ENCODE measurements at places on chromosomes 7 and 10. TPM values are rescaled to one million over a fixed set of nuclear protein-coding genes. Genes with fewer than 3 reads are reported as not detected.

The AQP1 gene
- total RNA-seq, result 96.4 TPM

The ZNF503 gene
- 3.6 TPM for total RNA-seq

The NEBL gene
- 3.2 TPM for total RNA-seq

The IQUB gene
- 0.84 TPM for total RNA-seq

DNA sequence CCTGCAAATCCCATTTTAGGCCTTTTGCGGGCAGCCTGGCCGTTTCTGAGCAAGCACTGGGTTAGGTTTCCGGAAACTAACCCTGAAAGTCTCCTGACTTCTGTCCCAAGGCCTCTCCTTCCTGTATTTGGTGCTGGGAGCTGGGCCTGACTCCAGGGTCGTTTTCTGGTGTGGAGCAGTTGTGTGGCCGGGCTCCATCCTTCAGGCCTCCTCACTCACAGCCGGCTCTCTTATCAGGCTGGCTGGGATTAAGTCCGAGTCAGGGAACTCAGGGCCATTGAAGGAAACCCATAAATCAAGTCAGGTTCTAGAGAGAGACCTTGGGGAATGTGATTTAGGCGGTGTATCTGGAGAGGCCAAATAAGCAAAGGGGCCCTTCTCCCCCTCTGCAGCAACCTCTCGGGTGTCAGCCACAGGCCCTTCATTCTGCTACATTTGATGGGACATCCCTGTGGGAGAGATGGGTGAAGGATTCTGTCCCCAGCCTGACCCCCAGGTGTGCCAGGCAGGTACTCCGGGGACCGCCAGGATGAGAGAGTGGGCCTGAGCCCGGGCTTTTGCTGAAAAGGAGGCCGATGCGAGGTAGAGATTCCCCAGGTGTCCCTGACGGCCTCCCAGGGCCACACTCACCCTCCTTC, 3.3 kb downstream of the GATA3 start:
- no peak for DNase-seq
- H3K4me3 ChIP-seq, result no peak overlapping the region
- H3K27me3 ChIP-seq, result peaks cover 98% of the 10 kb centered on the region
- H3K27ac ChIP-seq, result no peak overlapping the region
- no peaks in the 10 kb centered on the region for H3K36me3 ChIP-seq

DNA sequence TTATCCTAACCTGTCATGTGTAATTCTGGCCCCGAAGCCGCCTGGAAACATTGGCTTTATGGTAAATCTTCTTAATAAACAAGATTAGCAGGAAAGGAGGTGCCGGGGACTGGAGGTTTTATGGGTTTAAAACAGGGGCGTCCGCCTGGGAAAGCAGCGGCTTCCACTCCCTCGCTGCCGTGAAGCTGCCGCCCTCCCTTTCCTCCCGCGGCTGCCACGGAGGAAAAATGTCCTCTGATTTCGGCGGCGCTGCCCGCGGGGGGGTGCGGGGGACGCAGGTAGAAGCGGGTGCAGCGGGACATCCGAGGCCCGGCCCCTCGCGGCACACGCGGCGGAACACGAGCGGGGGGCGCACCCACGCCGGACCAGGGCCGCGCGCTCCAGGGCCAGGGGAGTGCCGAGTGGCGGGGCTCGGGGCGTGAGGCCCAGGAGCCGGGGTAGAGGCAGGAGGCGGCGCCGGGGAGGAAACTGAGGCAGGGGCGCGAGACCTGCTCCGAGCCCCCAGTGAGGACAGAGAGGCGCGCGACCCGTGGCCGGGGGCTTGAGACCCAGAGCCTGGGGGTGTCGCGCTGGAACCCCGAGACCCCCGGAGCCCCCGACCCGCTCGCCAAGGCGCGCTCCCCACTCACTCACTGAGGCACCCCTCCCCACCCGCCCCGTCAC, 993 bp downstream of the PTPRN2 start:
- peaks cover 54% of the 10 kb centered on the region for H3K27me3 ChIP-seq
- DNase-seq, result no peak
- no peaks in the 10 kb centered on the region for H3K36me3 ChIP-seq
- no peak overlapping the region for H3K27ac ChIP-seq

DNA sequence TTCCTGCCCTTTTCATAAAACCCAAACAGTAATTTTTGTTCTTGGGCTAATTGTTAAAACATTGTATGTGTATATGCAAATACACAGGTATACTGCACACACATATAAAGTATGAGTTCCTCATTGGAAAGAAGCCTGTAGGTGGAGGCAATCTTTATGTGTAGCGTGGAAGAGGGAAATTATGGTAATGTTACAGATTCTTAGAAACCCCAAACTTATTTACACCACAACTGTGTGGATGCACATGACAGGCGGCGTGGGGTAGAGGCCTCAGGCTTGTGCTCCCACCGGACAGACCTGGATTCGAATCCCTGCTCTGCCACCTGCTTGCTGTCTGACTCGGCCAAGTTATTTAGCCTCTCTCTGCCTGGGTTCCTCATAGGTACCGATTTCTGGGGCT, 223.0 kb downstream of the CELF2 start:
- H3K27me3 ChIP-seq, result no peaks in the 10 kb centered on the region
- H3K27ac ChIP-seq, result no peak overlapping the region
- peaks cover 6% of the 10 kb centered on the region for H3K36me3 ChIP-seq
- H3K4me1 ChIP-seq, result peaks cover 37% of the 10 kb centered on the region
- no peak overlapping the region for H3K4me3 ChIP-seq

DNA sequence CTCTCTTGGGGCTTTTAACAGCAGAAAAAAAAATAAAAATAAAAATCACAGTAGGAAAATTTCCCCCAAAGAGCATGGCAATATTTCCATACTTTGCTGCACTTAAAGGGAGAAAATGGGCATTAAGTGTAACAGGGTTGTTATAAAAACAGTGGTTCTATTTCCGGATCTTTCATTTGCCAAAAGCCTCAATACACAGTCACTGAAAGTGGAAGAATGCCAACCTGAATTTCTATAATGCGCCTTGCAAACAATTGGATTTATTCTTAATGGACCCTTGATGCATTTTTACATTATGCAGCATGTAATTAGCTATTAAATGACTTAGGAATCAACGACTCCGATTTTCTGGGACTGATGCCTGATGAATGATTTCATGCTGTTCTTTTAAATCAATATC, 127.6 kb upstream of the NANOS1 start:
- no peak overlapping the region for H3K27ac ChIP-seq
- no peak overlapping the region for H3K4me3 ChIP-seq
- H3K36me3 ChIP-seq, result no peaks in the 10 kb centered on the region
- DNase-seq, result no peak
- H3K27me3 ChIP-seq, result peaks cover 2% of the 10 kb centered on the region
- no peaks in the 10 kb centered on the region for H3K4me1 ChIP-seq

DNA sequence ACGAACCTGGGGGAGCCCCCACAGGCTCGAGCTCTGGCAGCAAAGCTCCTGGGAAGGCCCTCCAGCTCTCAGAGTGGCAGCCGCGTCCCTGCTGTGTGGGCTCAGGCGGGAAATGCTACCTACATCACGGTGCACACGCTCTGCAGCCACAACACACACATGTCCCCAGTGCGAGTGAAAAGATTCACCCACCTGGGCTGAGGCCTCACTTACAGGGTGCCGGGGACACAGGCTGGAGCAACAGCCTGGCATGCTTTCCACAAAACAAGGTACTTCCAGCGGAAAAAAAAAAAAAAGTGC, 410.4 kb upstream of the FOXK1 start:
- no peak overlapping the region for H3K27ac ChIP-seq
- no peaks in the 10 kb centered on the region for H3K36me3 ChIP-seq
- no peak overlapping the region for H3K4me3 ChIP-seq
- no peaks in the 10 kb centered on the region for H3K4me1 ChIP-seq
- H3K27me3 ChIP-seq, result peaks cover 6% of the 10 kb centered on the region

DNA sequence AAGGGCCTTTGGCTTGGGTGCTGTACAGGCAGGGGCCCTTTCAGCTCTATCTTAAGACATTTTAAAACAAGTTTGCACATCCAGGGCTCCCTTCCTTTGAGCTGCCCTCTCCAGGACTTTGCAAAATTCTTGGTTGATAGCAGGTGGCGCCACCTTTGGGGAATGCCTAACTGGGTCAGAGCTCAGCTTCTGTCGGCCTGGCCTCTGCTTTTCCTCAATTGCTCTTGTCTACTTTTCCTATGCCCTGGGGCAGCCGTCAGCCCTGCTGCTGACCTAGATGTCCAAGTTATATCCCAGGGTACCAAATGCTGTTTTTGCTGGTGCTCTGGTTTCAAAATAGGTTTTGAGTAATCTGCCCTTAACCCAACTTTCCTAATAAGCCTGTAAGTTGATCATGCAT, 65.8 kb downstream of the APBB1IP start:
- H3K36me3 ChIP-seq, result no peaks in the 10 kb centered on the region
- no peaks in the 10 kb centered on the region for H3K4me1 ChIP-seq
- no peak overlapping the region for H3K4me3 ChIP-seq
- no peak overlapping the region for H3K27ac ChIP-seq

- H3K4me1 ChIP-seq, result peaks cover 2% of the 10 kb centered on the region
- peak; percentile 26 for DNase-seq
- H3K36me3 ChIP-seq, result peaks cover 3% of the 10 kb centered on the region
- no peak overlapping the region for H3K27ac ChIP-seq
- no peaks in the 10 kb centered on the region for H3K27me3 ChIP-seq
- H3K4me3 ChIP-seq, result no peak overlapping the region
Measured at GRCh38 chr10:121800146-121800545, 127.7 kb downstream of the ATE1 start.

GRCh38 chr7:139829025-139829774, at the start of gene TBXAS1:
TBXAS1 (plus strand) TSS chr7:139829264; CDS start chr7:139829391, 127 bp downstream.
- H3K27me3 ChIP-seq, result peaks cover 3% of the 10 kb centered on the region
- no peaks in the 10 kb centered on the region for H3K4me1 ChIP-seq
- H3K36me3 ChIP-seq, result no peaks in the 10 kb centered on the region
- peak; percentile 67 for DNase-seq
- peak within 1 kb of the TSS; percentile 2 for H3K4me3 ChIP-seq

DNA sequence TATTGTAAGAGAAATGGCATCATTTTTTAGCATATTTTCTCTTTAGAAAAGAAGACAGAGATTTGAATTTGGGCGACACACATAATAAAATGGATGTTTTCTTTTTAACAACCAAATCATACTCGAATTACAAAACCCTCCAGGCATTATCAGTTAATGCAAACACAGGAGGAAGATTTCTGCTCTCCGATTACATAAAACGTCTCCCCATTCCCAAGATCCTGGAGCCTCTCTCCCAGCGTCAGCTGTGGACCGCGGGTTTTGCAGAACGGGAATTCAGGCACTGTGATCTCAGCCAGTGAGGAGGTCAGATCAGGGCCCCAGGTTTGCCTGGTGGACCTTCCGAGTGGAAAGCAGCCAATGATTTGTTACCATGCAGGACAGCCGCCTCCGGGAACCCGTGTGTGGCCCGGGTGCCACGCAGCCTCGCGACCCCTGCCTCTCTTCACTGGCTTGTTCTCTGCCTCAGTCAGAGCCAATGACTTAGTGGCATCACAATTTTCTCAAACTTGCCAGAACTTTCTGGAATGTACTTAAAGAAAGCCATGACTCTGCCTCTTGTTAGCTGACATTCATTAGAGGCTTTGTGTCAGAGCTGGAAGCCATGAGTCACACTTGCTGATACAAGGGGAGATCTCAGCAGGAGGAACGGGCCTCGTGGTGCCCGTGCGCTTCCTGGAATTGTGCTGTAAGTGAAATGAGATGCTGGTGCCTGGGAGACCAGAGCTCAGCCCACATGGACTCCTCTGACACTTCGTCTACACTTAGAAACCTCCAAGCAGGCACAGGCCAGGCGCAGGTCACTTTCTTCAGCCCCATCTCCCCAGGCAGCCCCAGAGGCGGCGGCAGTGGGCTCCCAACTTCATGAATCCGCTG, 246.1 kb downstream of the KLF6 start:
- H3K36me3 ChIP-seq, result no peaks in the 10 kb centered on the region
- DNase-seq, result peak; percentile 57
- H3K27ac ChIP-seq, result peak overlapping the region; percentile 64
- H3K4me3 ChIP-seq, result no peak overlapping the region
- H3K4me1 ChIP-seq, result peaks cover 15% of the 10 kb centered on the region

DNA sequence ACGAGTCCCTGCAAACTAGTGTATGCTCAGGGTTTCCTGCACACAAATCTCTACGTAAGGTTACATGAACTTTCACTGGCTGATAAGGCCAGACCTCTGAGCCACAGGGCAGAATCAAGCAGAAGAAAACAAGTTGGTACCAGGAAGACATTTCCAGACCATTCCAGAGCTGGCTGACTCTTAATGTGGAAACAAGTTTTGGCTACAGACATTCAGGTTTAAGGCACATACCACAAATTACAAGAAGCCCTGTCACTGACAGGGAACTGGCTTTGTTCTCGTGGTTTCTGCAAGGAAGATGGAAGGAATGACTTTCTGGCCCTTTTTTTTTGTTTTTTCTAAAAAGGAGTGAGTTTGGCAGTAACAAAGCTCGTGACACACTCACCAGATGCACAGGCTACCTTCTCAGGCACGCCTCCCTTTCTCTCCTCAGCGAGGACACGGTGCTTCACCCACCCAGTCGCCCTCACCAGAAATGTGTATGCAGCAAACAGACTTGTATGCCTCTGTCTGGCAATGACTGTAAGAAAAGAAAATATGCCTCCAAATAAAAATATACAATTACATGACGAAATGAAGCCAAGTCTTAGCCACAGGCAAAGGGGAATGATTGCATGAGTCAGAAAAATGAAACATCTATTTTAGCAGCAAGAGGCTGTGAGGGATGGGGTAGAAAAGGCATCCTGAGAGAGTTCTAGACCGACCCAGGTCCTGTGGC, 22.6 kb downstream of the PLAC9 start:
- DNase-seq, result peak; percentile 87
- peak overlapping the region; percentile 71 for H3K27ac ChIP-seq
- H3K4me1 ChIP-seq, result peaks cover 28% of the 10 kb centered on the region

DNA sequence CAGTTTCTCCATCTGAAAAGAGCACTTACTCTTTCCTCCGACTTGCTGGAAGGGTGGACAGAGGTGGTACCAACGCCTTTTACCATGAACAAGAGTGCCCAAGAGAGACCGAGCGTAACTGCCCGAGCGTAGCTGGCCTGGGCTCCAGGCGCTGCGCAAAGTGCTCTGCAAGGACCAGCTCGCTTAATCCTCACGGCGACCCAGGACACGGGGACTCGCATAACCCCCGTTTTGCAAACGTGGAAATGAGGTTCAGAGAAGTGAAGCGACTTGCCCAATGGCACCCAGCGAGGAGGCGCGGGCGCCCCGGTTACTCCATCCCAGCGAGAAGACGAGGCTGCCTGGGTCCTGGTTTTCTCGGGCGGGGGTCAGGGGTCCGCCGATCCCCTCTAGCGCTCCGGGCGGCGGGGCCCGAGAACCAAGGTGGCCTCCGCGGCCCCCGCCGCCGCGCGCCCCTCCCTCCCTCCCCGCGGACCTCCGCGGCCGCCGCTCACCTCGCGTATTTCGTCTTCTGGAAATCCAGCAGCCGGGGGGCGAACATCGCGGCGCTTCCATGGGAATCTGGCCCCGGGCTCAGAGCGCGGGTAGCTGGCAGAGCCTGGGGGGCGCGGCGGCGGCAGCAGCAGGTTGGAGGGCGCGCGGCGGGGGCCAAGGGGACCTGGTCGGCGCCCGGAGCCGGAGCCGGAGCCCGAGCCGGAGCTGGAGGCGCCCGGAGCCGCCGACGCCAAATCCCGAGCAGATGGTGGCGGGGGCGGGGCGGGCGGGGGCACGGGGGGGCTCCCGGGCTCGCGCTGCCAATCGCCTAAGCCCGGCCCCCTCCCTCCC, at the start of gene MMD2:
Gene MMD2 (minus strand): TSS at position 711 of the 825 bp plus-strand sequence. CDS start 170 bp downstream, at position 541.
- H3K4me1 ChIP-seq, result peaks cover 4% of the 10 kb centered on the region
- no peak within 1 kb of the TSS for H3K4me3 ChIP-seq
- H3K36me3 ChIP-seq, result no peaks in the 10 kb centered on the region
- peaks cover 42% of the 10 kb centered on the region for H3K27me3 ChIP-seq
- no peak within 1 kb of the TSS for H3K27ac ChIP-seq

All from muscle of leg (tissue), 16 donors.